ENCODE measurements at places on chromosomes 6 and 20.

DNA sequence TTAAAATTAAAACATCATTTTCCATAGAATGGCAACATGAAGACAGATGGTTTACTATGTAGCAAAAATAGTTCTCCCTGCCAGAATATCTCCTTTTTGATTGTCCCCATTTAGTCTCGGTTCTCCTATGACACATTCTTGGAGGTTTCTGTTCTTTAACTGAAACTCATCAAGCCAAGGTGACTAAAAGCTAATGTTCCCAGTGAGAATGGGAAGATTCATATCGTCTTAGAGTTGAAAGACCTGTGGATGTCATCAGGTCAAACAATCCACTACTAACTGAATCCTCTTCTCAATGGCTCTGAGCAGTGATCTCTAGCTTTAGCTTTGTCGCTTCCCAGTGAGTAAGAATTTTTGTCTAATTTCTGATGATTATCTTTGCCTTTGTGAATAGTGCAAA, 1.3 kb upstream of the DOK5 start:
- DNase-seq: no peak

GRCh38 chr20:52923123-52923937, 48.8 kb upstream of the TSHZ2 start:
- no peak for DNase-seq

- no peak for DNase-seq
These were observed 25.1 kb downstream of the ZNFX1 start for GRCh38 chr20:49252556-49253350.

- no peak for DNase-seq
These were observed 27.3 kb downstream of the PTK7 start for GRCh38 chr6:43103253-43103876.

GRCh38 chr20:12748359-12748994, 260.3 kb upstream of the SPTLC3 start:
- DNase-seq: no peak

DNA sequence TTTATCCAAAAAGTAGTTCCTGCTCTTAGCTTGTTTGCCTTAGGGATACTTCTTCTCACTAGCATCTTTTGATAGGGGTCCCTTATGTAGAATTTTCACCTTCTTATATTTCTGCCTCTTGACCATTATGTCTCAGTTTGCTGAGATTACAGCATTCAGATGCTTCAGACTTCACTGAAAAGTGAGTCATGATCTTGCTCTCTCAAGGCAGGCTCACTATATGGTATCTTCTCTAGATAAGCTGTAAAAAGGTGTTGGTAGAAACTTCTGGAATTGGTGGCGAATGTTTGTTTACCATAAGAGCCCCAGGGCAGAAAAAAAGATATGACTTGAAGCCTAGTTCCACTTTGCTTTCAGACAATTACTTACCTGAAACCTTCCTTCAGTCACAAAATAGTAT, 19.7 kb downstream of the GTPBP2 start:
- no peak for DNase-seq

DNA sequence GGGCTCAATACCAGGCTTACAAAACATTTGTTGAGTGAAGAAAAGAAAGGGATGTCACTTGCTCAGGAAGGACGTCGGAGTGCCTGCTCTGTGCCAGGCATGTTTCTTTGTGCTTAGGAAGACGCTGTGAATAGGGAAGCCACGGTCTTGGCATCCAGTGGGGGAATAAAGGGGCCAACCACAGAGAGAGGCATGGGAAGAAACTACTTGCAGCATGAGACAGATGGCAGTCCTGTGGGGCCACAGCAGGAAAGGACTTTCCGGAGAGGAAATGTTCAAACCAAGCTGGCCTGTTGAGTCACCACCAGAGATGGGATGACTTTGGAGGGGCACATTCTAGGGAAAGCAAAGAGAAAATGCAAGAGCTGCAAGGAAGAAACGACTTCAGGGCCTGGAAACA, 173.2 kb downstream of the CDH26 start:
- no peak for DNase-seq

DNA sequence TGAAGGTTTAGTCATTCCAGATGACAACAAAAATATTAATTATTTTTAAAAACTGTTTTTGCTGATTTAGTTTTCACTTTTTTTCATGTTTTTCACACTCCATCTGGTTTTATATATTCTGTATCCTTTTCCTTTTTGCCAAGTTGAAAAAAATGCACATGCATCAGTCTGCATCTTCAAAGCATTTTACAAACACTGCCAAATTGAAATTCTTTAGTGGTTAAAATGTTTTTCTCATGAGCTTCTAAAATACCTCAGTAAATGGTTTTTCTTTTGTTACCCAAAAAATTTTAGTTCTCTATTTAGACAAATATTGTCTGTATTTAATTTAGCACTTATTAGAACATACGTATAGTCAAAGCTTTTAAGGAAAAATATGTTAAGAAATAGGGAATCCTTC, 386.9 kb upstream of the HSF2 start:
- DNase-seq: no peak
